AG09309 (cell line): ENCODE measurements at places on chromosomes 3 and 15.

DNA sequence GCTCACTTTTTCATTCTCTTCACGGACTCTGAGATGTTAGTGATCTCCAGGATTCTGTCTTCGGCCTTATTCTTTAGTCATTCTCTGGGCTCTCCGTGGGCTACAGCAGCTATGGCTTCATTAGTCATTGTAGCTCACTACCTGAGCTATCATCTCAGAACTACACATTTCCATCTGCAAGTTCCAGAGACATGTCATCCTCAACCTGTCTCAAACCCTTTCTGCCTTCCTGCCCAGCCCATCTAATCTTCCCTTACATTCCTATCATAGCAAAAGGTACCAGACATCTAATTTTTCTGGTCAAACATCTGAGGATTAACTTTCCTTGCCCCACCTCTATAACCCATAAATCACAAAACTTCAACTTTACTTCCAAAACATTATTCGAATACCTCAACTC is 13.2 kb downstream of the TSPAN3 start:
- DNase-seq: no peak

DNA sequence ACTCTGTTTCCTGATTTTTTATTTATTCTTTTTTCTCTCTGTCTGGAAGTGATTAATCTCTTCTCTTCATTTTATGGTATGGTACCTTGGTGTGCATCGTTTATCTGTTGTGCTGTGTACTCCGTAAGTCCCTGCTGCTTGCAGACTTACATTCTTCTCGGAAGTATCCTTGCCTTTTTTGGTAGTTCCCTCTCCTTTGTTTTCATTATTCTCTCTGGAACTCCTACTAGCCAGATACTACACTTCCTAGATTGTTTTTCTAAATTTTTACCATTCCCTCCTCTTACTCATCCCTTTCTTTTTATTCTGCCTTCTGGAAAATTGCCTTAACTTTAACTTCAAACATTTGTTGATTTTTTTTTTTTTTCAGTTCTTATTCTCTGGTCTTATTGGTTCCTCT is 27.2 kb downstream of the PIK3CA start:
- no peak for DNase-seq

DNA sequence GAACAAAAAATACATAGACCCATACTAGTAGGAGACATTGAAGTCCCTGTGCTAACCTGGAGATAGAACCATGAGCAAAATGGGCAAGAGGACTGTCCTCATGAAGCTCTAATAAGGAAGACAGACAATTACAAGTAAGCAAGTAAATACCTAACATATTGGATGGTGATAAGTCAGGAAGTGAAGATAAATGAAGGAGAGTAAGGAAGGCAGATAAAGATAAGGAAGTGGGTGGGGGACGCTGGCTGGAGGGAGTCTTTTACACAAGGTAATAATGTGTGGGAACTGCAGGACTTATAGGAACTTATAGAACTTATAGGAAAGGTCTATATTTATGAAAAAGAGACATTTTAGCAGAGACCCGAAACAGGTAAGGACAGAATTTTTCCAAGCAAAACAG is 148.9 kb upstream of the ABI3BP start:
- DNase-seq: no peak

DNA sequence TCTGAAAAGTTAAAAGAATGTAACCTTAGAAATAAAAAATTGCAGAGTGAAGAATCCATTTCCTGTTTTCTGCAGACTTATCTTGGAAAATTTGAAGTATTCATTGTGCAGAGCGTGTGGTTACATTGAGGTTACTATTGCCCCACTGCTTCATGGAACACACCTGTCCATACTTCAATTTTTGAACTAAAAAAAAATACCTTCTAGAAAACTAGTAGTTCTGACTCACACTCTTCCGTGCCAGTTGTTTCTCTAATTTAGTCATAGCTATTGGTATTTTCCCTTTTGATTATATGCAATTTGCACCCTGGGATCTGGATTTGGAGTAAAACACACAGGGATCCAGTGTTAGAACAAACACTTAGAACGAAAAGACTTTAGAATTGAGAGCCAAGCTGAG is 111.8 kb upstream of the LYSMD4 start:
- DNase-seq: no peak

DNA sequence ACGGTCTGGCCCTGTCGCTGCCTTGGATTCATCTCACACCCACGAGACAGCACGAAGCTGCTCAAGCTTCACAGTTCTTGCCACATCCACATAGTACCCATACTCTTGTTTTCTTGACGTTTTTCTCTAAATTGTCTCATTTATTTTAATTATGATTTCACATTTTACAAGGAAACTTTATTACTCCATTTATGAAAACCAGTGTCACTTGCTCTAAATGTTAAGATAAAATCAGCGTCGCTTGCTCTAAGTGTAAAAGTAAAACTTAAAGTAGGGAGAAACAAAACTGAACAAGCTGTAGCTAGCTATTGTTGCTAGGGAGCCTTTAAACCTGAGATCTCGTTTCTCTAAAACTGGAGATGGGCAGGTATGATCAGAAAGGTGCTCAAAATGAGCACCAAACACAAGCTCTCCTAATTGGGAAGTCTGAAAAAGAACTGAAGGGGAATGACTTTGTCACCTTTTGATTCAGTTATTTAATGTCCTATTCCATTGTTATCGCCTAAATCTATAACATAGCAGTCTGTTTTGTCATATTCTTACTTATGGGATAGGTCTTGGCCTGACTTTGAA is 680 bp downstream of the IFT122 start:
- DNase-seq: no peak
